ENCODE measurements at places on chromosomes 2 and 18.

GRCh38 chr2:113818382-113818951, 62.0 kb upstream of the SLC35F5 start:
- DNase-seq = no peak

GRCh38 chr2:230762317-230762896, 49.8 kb downstream of the CAB39 start:
- no peak for DNase-seq

DNA sequence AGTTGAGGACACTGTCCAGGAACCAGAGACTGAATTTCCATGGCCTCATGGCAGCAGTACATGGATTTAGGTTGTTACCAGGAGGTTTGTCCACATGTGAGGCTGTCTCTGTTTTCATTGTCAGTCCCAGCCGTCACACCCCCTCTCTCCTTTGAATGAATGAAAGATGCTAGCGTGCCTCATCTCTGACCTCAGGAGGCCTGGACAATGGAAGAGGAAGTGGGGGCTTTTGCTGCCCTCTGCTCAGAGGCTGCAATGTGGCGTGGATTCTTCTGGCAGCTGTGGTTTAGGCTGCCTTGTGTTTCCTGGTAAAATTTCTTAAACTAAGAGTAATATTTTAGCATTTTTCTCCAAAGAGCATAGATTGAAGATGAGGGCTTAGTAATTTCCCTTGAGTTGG, 47.5 kb downstream of the RAB31 start:
- no peak for DNase-seq

DNA sequence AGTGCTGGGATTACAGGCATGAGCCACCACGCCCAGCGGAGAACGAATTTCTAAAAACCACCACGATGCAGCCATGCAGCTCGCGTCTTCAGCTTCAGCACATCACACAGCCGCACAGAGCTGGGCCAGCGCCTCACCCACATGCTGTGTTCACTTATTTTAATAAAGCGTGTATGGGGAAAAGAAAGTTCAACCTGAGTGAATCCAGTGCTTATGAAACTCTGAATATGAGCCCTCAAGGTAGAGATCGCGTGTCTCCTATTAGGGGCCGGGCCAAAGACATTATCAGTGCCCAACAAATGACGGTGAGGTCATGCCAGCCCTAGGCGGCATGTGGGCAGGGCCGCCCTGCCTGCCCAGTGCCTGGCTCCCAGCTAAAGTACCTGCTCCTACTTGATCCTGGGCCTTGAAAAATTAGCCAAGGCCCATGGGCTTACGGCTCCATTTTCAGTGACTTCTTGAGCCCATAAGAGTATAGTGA, 44.3 kb downstream of the SPRED2 start:
- no peak for DNase-seq

All from naive thymus-derived CD8-positive, alpha-beta T cell (primary cell).